NCI-H187 treated with DMSO at 0.1 percent for 48 hours (cell line): ENCODE measurements at places on chromosomes 12 and 14.

DNA sequence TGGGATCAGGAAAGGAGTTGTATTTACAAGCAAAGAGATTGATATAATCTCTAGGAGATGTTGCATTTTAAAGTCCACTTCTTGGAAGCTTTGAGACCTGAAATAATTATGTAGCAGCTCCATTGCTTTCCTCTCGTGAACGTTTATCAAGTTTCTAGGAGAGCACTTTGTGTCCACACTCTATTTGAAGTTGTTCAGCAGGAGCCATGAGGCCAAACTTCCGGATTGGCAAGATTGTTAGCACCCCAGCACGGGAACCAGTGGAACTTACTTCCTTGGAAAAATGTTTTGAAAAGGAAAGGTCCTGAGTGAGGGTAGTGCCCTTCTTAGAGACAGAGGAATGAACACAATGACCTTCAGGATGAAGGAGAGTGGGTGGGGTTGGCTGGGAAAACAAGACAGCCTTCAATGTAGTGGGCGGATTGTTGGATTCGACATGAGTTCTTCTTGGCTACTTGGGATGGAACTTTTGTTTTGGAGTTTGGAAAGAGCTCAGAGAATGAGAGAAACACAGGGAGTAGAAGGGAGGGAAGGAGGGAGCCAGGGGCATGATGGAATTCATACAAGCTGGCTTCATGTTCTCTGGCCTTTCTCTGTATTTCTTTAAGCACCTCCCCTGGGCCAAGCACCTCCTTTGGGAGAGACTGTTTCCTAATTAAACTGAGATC, 23.8 kb upstream of the CISTR start:
- no peak for DNase-seq

DNA sequence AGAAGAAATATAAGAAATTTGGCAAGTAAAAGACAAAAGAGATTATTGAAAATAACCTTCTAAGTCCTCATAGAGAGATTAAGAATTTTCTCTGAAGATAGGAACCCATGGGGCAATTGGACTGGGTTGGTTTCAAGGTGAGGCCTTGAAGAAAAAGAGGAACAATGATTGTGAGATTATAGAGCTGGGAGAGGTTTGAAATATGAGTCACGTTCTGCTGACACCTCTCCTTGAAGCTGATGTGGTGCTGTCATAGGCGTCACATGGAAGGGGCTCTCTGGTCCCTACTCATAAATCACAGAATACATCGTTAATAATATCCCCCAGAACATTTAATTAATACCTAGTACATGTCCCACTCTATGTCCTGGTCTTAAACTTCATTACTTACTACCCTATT, 227.6 kb upstream of the PDE3A start:
- no peak for DNase-seq

GRCh38 chr12:104358353-104359003, 54.9 kb downstream of the EID3 start:
- no peak for DNase-seq

- no peak for DNase-seq
Measured at GRCh38 chr12:5745251-5745888, 199.7 kb downstream of the ANO2 start.

DNA sequence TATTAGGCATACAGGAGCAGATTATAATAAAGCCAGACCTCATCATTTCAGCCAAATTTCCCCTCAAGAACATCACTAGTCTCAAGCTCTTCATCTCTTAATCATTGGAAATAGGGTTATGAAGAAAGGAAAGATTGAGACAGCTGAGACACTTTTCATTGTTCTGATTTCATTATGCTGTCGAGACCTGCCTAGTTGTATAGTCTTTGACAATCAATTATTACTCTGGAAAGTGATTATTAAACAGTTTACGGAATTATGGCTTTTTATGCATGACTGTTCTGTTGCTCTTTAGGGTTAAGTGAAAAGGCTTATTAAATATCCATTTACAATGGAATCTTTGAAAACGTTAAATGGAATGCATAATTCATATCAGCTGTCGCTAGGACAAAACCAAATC, 48.3 kb downstream of the TTC6 start:
- no peak for DNase-seq

DNA sequence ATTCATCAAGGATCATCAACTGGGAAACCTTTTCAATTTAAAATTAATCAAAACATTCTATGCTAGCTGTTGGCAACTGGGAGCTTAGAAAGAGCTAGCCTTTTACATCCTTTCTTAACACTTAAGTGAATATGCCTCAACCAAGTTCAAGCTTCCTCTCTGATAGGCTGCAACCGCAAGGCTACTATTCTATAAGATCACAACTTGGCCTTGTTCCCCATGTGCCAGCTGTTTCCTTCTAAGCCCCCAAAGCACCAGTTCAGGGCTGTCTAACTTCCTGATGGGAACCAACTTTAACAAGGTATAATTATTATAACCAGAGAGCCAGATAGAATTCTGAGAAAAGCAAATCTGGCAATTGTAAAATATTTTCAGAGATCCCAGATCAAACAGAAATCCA, 37.0 kb downstream of the KCNC2 start:
- no peak for DNase-seq

DNA sequence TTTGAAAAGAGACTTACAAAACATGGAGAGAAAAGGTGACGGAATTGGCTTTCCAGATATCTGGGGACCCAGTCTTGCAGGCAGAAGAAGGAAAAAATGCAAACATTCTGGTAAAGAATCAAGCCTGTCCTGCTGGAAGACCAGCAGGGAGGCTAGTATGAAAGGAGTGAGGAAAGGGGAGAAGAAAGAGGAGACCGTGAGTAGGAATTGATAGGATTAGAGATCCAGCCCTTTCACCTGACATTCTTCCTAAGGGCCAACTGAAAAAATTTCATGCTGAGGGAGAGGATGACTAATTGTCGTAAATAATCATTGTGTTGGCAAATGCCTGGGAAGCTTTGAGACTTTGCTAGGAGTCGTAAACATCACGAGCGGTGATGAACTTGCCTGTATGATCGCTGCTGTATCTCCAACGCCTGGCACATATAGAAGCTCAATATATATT, 12.1 kb downstream of the BHLHE41 start:
- DNase-seq, result no peak

- DNase-seq, result no peak
Measured at GRCh38 chr12:101764051-101764792, 25.0 kb upstream of the SYCP3 start.

- peak; percentile 93 for DNase-seq
Measured at GRCh38 chr14:106850913-106851825, 1324.8 kb downstream of the TMEM121 start.

- no peak for DNase-seq
Measured at GRCh38 chr12:69502345-69503081, 32.3 kb downstream of the FRS2 start.

DNA sequence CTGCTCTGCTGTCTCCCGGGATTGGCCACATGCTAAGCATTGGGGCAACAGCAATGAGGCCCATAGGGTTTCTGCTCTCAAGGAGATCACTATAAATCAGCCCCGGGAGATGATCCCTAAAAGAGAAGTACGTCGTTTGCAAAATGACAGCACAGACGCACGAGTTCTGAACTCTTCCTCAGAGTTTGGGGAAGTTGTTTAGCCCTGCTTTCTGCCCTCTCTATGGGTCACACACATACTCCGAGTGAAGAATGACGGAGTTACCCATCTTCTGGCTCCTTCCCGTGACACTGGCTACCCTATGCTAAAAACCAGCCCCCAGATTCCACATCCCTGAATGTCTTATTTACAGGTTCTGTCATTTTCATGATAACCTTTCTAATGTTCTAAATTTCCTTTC, 258.0 kb upstream of the PLEKHG7 start:
- no peak for DNase-seq

DNA sequence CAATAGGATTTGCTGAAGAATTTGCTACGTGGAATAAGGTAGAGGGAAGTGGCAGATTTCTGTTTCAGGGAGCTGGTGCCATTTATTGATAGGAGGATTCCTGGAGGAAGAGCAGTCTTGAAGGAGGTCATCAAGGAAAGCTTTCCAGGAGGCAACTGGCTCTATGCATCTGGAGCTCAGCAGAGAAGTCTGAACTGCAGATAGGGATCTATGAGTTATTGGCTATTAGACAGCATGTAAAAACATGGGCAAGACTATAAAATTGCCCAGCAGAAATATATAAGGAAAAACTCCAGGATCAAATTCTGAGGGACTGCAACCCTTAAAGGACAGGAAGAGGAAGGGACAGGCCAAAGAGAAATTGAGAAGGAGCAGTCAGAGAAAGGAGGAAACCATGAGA, 8.9 kb upstream of the RAP1B start:
- DNase-seq, result no peak

DNA sequence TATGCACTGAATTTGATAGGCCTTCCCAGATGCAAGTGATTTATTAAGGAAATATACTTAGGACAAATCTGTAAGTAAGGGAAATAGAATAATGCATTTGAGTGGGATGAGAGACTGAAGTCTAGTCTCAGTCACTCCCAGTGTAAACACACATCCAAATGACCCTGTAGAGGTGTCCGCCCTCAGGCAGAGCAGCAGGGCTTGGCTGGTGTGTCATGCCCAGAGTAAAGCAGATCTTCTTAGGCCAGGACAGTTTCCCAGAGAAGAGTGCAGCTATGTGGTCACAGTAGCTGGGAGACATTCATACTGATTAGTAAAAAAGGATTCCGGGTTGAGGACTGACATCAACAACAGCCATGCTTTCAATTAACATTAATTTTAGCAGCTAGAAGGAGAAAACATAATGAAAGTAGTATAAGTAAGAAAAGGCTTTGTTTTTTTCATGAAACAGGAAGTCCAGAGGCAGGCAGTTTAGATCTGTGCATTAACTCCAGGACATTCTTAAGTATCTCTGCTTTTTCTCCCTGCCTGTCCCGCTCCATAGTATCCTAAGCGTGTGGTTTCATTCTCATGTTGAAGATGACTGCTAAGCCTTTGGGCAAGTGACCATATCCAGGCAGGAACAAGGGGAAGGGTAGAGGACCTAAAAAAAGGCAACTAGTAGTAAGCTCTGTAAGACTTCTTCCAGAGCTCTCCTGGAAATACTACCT, 35.7 kb downstream of the CNTN1 start:
- no peak for DNase-seq

- no peak for DNase-seq
Measured at GRCh38 chr12:113298861-113299545, 35.9 kb downstream of the SLC8B1 start.

DNA sequence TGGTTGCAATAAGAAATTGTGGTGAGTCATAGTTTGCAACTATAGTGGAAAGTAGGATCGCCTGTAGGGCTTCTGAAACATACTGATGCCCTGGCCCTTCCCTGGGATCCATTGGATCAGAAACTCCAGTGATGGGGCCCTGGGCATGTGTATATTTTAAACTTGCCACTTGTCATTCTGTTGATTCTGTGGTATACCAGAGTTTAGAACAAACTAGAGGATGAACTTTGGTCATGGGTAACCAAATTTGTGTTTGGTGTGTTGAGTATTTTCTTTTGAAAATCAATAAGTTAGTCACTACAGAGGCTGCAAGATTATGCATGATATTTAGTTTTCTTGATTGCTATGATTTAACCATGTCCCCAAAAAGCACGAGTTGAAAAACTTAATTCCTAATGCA, 142.2 kb downstream of the SLC15A5 start:
- no peak for DNase-seq

GRCh38 chr14:34275078-34275477, 187.0 kb downstream of the SPTSSA start:
- no peak for DNase-seq

DNA sequence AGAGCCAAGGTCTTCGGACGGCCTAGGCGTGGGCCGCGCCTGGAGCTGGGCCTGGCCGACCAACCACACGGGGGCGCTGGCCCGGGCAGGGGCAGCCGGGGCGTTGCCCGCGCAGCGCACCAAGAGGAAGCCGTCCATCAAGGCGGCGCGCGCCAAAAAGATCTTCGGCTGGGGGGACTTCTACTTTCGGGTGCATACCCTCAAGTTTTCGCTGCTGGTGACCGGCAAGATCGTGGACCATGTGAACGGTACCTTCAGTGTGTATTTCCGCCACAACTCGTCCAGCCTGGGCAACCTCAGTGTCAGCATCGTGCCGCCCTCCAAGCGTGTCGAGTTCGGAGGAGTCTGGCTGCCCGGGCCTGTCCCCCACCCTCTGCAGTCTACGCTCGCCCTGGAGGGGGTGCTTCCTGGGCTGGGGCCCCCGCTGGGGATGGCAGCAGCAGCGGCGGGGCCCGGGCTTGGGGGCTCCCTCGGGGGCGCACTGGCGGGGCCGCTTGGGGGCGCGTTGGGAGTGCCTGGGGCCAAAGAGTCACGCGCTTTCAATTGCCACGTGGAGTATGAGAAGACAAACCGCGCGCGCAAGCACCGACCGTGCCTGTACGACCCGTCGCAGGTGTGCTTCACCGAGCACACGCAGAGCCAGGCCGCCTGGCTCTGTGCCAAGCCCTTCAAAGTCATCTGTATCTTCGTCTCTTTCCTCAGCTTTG, 4.4 kb upstream of the SHMT2 start:
- DNase-seq, result no peak

- no peak for DNase-seq
Measured at GRCh38 chr12:54225666-54226065, 36.9 kb upstream of the SMUG1 start.

DNA sequence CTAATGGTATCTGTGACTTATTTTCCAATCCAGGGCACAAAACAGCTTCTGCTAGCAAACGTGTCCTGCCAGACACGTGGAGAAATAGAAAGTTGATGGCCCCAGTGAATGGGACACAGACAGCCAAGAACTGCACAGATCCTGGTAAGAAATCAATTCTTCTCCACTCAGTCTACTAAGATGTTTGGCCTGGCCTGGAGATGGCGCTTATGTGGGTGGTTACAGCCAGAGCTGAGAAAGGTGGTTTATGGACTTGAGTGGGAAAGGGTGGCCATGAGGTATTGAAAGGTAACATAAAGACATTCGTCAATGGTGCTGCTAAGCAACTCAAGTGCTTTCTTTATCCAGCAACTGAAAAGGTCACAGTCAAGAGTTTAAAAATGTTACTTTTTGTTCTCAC, 2.9 kb downstream of the SLC24A4 start:
- DNase-seq, result no peak

- no peak for DNase-seq
Measured at GRCh38 chr14:31567655-31568054, 6.5 kb downstream of the NUBPL start.

DNA sequence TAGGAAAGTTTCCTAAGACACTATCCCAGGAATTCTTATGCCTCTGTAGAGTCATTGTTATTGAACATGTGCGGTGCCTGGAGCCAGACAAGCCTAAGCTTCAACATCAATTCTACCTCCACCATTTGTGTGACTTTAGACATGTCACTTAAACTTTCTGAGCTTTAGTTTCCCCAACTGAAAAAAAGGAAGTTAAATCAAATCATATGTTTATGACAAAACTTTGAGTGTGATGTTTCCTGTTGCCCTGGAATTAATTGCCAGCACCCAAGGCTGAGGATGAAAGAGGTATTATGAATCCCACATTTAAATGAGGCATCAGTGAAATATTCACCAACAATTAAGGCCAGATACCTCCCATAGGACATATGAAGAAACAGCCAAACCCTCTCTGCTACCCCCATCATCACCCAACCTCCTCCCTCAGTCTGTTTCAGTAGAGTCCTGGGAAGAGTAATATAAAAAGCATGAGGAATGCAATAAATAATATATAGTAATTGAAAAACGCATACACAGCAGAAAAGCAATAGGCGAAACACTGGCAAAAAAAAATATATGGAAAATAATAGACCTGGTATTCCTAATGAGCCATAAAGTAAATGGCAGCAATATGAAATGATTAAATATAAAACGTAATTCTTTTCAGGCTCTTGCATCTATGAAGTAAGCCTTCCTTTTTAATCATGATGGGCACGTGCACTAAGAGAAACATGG, 182.0 kb upstream of the DCN start:
- DNase-seq, result no peak
